ENCODE measurements at places on chromosomes 11 and 22.

- DNase-seq = no peak
Observed at GRCh38 chr11:45805305-45806071, 539 bp downstream of the SLC35C1 start.

- DNase-seq = no peak
Observed at GRCh38 chr11:17076517-17077239, 789 bp downstream of the RPS13 start.

- DNase-seq = no peak
Observed at GRCh38 chr11:118892514-118892913, 8.8 kb downstream of the CXCR5 start.

DNA sequence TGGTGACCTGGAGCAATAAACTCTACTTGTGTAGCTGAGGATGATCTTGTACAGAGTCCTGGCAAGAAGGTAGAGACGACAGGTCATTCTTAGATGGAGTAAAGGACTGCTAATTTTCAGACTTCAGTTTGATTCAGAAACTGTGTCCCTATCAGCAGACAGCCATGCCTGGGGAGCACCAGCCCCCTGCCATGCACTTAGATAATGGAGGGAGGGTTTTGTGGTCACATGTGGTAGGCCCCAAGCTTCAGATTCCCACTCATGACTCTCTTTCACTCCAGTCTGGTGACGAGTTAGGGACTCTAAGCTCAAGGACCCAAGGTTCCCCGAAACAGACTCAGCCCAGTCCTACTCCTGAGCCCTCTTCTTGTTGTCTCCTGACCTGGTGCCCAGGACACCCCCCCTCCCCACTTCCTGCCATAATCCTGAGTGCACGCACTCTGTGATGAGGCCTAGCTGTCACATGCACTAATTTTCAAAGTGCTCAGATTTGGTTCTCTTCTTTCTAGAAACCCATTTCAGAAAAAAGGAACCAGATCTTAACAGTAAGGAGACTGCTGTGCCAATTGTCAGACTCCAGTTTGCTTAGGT is 10.2 kb upstream of the AMPD3 start:
- no peak for DNase-seq

- DNase-seq = no peak
Observed at GRCh38 chr11:68734111-68734510, 17.2 kb downstream of the TESMIN start.

- no peak for DNase-seq
Observed at GRCh38 chr22:44837481-44837880, 85.1 kb downstream of the ARHGAP8 start.

DNA sequence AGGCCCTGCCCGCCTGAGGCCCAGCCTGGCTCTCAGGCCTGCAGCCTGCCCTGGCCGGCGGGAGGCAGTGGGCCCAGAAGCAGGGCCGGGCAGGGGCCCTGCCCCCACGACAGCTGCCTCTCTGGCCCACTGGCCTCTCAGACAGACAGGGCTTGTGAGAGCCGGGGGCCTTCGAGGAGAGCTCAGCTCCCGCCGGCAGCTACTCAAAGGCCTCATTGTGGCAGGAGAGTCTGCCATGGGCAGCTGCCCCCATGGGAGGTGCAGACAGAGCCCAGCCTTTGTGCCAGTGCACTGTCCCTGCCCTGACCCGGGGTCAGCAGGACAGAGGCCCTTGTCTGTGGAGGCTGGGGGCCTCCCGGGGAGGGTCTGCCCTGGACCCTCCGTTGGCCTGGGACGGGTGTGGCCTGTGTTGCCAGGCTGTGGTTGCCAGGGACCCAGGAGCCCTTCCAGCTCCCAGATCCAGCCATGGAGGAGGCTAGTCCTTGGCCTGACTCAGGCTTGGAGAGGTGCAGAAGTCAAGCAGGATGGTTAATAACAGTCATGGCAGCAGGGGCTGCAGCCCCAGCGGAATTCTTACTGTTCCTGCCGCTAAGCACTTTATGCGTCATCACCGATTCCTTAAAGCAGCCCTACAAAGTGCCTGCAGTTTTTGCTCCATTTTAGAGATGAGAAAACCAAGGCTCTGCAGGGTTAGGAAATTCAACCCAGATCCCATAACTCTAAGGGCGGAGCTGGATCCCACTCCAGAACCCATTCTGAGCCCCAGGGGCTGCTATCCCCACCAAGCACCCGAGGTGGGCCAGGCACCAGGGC is 12.5 kb downstream of the FLRT1 start:
- no peak for DNase-seq

GRCh38 chr11:67347964-67348749 is 5.2 kb downstream of the POLD4 start:
- DNase-seq = no peak

DNA sequence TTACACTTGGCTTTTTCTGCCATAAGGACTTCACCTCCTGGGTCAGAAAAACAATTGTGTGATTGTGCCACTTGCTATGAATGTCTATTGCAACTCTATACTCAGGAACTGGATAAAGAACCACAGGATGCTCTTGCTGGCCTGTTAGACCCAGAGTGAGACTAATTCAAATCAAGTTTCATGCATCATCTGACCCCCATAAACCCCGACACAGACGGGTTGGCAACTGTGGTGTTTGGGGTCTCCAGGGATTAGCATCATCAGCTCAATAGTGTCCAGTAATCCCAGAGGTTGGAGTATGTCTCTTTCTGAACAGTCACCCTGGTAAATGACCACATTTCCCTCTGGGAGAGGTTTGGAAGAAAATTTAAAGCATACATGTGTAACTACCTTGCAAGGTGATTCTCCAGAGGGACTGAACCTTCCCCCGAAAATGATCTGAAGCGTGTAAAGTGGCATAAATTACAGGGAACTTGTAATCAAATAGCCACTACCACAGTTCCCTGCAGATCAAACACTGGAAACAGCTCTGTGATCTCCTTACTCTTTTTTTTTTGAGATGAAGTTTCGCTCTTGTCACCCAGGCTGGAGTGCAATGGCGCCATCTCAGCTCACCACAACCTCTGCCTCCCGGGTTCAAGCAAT is 1097.6 kb downstream of the TBC1D22A start:
- DNase-seq = no peak

DNA sequence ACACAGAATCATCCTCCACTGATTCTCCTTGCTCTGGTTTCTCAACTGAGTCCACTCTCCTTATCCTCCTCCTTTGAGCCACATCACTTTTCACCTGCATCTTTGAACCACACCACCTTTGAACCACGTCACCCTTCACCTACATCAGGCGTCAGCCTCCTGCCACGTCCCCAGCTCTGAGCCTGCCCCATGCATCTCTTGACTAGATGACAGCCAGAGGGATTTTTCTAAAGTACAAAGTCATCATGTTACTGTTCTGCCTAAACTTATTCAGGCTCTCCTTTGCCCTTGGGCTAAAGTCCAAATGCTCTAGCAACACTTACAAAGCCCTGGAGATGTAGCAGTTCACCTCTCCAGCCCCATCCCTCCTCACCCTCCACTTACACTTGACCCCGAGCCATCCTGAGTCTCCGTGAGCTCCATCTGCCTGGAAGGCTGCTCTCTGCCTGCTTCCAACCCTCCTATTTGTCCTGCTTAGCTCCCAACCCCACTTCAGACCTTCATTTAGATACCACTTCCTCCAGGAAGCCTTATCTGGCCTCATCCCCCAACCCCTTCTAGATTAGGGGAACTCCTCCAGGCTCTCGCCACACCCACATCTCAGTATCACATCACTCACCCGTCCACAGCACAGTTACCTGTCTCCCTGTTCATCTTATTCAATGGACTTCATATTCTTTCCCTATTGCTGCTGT is 3.7 kb upstream of the MS4A10 start:
- DNase-seq = no peak

- DNase-seq = no peak
Observed at GRCh38 chr11:14059491-14059890, 97.0 kb downstream of the SPON1 start.

DNA sequence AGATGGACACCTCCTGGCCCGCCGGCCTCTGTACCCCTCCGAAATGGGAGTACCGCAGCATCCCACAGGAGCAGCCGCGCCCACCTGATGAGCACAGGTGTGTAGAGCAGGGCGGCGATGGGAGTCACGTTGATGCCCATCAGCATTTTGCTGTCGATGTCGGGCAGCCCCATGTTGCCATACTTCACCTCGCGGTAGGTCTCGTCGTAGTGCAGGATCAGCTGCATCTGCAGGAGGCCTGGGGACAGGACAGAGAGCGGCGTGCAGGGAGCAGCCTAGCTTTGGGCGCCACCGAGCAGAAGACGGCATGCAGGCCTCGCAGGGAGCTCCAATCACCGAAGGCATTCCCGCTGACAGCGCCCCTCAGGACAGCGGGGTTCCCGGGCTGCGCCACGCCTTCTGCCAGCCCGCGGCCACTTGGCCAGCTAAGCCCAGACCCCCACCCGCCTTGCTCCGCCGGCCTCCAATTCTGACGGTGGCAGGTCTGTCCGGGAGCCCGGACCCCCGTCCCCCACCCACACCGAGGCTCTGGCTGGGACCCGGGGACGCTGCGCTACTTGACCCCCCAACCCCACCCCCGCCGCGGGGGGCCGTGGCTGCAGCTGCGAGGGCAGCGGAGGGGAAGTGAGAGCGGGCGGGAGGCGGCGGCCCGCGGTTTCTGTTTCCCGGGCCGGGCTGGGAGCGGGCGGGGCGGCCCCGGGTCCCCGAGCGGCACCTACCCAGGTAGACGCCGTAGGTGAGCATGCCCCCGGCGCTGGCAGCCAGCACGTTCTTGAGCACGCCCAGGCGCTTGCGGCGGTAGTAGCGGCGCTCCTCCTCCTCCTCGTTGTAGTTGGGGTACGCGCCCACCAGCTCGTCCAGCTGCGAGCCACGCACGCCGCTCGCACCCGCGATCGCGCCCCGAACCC is 705 bp downstream of the UNC93B1 start:
- DNase-seq = no peak

- DNase-seq = no peak
Observed at GRCh38 chr11:110338684-110339083, 42.3 kb upstream of the RDX start.

DNA sequence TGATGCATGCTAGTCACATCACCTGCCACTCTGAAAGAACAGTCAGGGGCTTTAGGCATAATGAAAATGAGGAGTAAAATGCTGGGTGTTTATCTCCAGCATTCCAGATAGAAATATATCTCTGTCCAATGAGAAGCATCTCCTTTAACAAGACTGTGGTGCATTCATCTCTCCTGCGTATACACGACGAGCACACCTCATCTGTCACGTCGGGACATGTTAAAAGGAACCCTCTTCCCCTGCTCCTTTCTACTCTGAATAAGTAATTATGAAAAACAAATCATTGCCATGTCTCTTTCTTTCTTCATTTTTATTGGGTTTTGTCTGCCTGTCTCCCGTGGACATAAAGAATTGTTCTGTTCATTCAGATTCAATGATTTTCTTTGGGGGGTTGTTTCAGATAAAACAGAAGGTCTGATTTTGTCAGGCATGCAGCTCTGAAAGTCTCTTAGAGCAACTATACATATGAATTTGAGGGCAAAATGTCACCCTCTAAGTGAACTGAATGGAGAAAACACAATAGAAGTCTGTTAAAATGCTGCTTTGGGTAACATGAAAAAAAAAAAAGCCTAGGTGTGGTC is 195.0 kb downstream of the MAML2 start:
- no peak for DNase-seq

- DNase-seq = no peak
Observed at GRCh38 chr11:68687986-68688385, 3.6 kb downstream of the GAL start.

DNA sequence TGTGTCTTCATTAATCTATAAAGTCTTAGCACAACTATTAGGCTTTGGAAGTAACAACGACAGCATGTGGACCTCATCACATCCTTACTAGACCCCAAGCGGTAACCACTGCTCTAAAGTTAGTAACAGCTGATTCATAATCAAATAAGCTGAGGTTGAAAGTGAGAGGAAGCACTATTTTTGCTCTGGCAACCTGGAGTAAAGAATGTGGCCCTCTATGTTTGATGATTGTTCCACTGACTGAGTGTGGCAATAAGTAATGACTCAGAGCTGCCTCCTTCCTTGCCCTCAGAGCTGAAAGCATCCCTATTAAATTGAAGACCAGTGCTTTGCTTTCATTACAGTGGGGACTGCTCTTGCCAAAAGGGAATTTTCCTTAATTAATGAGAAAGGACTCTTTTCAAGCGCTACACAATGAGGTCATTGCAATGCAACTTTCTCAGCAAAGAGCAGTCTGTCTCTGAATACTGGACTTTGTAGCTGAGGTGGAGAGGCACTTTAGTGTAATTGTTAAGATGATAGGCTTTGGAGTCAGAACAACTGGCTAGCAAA is 906.1 kb upstream of the RAG2 start:
- peak; percentile 4 for DNase-seq

DNA sequence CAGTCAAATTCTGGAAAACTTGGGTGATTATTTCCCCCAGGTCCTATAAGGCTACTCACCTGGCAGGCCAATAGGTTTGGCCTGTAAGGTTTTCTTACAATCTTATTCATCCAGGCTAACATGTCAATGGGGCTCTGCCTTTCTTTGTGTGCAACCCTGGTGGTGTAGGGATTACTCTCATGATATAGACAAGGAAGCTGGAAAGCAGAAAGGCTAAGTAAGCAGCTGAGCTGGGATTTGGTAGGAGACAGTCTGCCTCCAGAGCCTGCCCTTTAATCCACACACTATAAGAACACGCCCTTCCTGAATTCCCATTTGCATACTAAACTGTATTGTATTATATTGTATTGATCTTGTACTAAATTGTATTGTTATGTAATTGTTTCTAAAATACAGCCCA is 373.3 kb upstream of the CCDC90B start:
- no peak for DNase-seq

- DNase-seq = no peak
Observed at GRCh38 chr11:126636911-126637794, 281.7 kb downstream of the ST3GAL4 start.

- no peak for DNase-seq
Observed at GRCh38 chr11:68014157-68014946, 4.2 kb downstream of the ALDH3B1 start.

DNA sequence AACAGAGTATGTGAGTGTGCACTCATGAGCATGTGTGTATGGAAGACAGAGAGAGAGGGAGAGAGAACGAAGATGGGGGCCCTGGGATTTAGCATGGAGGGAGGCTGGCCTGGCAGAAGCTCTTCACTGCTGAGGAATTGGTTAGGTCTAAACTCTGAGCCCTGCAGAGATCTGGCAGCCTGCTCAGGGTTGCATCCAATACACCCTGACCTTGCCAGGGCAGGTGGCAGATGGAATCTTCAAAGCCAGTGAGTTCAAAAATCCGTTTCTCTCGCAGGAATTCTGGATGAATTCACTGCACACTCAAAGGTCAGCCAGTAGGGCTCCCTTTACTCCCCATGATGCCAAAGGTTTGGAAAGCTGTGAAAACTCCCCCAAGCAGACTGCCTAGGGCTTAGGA is 61.4 kb upstream of the OLFML1 start:
- DNase-seq = no peak

DNA sequence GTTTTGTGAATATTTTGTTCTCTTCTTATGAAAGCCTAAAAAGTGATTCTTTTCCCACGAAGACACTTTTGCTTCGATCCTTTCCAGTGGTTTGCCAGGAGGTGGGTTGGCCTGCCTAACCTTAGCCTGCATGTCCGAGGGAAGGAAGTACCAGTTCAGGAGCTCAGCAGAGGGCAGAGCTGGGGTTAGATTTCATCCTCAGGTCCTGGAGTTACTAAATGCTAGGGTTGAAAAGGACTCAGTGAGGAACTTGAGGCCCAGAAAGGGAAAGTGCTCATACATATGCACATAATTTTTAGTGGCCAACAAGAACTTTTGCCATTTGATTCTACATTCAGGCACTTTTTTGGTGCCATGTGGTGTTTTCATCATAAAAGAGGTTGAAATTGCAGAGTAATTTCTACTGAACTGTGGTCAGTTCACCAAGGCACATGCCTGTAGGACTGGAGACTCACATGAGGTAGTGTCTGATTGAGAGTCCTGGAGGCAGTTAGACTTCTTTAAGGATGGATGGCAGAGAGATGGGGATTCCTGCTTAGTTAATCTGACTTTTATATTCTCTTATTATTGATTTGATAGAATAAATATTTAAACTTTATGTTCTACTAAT is 36.7 kb downstream of the NCAM1 start:
- no peak for DNase-seq
